Suprapubic skin (tissue), 4 donors: ENCODE measurements at places on chromosomes 2 and 18.

- DNase-seq: no peak
Measured at GRCh38 chr2:8922431-8922830, 81.1 kb downstream of the MBOAT2 start.

DNA sequence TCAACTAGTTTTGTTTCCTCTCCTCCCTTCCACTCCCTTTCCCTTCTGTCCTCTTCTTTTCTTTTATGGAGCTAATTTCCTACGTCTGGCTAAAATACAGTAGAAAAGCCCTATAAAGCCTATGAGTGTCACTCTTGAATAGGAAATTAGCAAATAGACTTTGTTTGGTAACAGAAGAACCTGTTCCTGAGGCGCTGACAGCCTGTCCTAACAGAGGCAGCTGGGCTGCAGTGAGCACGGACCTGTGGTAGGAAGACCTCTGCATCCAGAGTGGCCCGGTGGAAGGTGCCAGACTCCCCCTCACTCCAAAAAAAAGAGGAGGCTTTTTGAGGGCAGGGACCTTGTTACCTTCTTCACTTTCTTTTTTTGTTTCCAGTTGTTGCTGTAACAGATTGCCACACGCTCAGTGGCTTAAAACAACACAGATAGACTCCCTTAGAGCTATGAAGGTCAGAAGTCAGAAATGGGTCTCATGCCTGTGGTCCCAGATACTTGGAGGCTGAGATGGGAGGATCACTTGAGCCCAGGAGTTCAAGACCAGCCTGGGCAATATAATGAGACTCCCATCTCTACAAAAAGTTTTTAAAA, 81.2 kb upstream of the TXNDC2 start:
- DNase-seq: no peak

DNA sequence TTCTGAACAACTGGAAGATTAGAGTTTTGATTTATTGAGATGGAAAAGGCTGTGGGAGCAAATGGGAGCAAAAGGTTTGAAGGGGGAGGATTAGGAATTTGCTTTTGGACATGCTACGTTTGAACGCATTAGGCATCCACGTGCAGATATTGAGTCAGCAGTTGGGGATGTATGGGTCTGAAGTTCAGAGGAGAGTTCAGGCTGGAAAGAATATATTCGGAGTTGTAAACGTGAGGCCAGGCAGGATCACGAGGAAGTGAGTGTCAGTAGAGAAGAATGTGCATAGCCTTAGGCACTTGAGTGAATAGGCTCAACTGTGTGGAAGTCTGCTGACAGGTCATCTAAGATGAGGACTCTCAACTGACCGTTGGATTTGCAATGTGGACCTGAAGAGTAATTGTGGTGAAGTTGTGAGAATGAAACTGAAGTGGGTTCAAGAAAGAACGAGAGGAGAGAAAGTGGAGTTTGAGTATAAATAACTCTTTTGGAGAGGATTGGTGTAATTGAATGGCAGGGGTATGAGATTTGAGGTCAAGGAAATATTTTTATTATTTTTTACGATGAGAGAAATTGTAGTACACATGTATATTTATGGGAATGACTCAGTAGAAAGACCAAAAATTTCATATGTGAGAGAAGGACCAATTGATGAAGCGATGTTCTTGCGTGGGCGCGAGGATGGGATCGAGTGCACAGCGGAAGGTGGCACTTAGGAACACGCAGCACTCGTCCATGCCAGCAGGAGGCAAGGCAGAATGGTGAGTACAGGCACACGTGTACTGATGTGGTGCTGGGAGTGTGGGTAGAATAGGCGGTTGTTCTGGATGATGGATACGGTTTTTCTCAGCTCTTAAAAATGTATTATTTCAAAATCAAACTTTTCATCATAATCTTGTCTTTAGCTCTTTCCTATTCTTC, 40.5 kb upstream of the POLE4 start:
- DNase-seq: no peak

GRCh38 chr2:10079870-10080535, at the start of gene CYS1:
TSS of gene CYS1 (minus strand) at chr2:10080411. CDS start at chr2:10080223, 188 bp downstream.
- DNase-seq: no peak

GRCh38 chr18:21604671-21605070, 4.2 kb upstream of the ESCO1 start:
- DNase-seq: no peak

GRCh38 chr18:40108596-40108995, 1846.4 kb upstream of the PIK3C3 start:
- DNase-seq: no peak

DNA sequence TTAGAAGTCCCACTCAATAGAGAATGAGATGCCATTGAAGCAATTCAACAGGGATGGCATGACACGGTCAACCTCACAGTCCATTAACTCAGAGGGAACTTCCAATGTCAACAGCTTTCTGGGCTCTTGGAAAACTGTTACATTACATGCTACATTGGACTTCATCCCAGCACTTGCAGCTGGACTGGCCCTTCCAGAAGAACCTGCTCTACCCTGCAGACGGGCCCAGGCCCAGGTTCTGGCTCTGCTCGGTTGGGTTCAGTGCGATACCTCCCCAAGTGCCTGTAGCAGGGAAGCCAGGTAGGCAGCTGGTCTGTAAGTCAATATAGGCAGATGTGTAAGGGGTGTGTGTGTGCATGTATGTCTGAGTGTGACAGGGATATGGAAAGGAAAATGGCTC, 12.9 kb downstream of the LAMA1 start:
- DNase-seq: no peak

- DNase-seq: no peak
Measured at GRCh38 chr18:48781988-48782363, 168.8 kb downstream of the SMAD7 start.

DNA sequence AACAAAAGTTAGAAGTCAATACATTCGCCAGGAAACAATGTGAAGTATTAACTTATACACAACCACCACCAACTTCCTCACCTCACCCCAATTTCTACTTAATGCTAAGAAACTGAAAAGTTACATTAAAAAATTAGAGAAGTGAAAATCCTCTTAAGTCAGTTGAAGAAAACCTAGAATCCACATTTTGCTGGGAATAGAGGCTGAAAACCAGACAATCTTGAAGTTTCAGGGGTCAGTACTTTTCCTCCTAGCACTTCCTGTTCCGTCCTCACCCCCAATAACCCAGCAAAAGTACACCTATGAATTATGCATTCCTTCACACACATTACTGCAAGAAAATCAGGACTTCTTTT, 6.3 kb downstream of the YES1 start:
- no peak for DNase-seq

DNA sequence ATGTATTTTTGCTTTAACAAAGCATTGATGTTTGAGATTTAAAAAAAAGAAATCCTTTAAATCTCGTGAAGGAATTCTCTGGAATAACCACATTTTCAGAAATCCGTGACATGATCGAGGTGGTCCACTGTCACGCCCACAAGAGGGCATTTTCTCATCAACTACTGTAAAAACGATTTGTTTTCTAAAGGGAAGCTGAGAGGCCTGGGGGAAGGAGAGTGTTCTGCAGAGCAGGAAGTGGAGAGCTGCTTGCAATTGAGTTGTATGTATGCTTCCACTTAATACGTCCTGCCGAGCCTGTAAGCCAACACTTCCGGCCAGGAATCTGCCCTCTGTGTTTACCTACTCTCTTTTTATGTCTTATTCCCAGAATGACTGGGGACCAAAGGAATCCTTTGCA, 19.4 kb downstream of the KLHL29 start:
- no peak for DNase-seq

DNA sequence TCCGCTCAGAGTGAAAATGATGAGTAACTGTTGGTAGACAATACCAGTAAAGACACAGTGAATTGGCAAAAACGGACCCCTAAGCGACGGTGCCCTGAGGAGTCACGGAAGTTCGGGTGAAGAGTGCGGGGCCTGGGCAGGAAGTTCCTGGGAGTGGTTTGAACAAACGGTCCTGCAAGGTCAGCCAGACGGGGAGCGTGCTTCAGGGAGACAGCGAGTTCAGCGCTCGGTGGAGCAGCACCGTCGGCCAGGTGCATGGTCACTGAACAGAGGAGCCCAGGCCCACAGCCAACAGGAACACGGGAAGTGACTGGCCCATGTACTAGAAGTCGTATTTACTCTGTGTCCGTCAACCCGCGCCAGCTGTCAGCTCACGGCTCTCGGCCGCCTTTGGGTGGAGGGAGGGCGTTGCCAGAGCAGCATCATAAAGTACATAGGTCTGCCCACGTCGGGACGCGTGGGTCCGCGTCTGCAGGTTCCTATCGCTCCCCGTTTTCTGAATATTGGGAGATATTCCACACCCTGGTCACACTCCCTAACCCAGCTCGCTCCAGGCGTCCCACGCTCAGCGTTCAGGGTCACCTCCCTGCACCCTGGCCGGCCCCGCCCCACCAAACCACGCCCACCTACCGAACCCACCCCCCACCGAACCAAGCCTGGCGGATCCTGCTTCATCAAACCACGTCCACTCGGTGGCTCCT, 75.6 kb upstream of the UXS1 start:
- DNase-seq: peak; percentile 79
